ENCODE measurements at places on chromosomes 5 and 9.

DNA sequence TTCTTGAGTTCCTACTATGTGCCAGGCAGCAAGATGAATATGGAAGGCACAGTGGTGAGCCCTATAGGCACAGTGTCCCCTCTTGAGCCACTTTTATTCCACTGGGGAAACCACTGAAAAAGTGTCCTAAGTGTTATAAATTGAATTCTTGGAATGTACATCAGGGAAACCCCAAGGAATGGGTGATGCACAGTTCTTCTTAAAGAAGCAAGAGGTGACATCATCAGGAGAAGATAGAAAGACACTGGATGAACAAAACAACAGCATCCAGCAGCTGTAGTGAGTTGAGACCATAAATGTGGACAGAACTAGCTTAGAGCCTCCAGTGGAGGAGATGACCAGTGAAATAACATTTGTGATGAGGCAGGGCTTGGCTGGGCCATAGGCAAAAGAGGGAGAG, 199.2 kb upstream of the ANKRD55 start:
- DNase-seq, result no peak

DNA sequence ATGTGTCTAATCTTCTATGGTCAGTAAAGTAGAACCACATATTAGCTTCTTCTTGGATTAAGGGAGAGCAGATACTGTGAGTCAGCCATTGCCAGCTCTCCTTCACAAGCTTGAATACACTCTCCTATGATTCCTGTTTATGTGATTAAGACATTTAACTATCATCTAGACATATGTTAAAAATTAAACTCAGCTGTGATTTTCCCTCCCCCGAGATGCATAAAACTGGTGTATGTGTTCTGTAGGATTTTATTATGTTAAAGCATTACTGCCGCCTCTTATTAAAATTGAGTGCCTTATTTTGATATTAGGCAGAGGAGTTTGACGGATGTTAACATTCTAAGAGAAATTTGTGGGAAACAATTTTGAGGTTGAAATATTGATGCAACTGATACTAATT, 114.6 kb downstream of the ACTBL2 start:
- no peak for DNase-seq

- DNase-seq, result no peak
Observed at GRCh38 chr5:10227379-10227778, 22.3 kb downstream of the ATPSCKMT start.

GRCh38 chr9:17063535-17064135, 71.2 kb upstream of the CNTLN start:
- peak; percentile 69 for DNase-seq

DNA sequence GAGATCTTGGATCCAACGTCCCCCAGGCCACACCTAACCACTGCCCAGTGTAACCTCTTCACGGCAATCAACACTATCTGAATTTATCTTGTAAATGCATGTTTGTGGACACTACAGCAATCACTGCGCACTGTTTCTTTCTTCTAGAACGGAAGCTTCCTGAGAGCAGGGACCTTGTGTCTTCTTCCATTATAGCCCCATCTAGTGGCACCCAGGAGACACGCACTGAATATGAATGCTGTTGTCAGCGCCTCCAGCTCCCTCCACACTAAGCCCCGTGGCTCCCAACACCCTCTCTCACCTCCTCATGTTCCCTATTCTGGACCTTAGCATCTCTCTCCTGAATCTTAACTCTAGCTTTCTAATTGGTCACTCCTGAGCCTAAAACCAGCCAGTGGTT, 72.7 kb downstream of the SMIM23 start:
- DNase-seq, result no peak

- DNase-seq, result no peak
Observed at GRCh38 chr5:60263346-60263745, 369.8 kb upstream of the PDE4D start.

DNA sequence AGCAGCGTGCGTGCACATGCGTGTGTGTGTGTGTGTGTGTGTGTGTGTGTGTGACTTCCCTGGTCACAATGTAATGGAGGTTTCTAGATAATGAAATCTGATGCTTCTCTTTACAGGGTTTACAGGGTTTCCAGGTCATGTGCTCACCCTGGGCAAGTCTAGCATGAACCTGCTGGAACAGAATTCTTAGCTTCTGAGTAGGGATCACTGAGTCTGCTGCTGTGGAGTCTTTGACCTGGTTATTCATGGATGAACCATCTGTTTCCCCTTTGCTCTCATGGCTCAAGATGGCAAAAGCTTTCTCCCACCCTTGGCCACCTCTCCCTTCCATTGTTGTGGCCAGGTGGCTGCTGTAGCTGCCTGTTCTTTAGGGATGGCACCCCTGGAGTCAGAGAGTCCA, 111.6 kb upstream of the SHB start:
- DNase-seq, result no peak

DNA sequence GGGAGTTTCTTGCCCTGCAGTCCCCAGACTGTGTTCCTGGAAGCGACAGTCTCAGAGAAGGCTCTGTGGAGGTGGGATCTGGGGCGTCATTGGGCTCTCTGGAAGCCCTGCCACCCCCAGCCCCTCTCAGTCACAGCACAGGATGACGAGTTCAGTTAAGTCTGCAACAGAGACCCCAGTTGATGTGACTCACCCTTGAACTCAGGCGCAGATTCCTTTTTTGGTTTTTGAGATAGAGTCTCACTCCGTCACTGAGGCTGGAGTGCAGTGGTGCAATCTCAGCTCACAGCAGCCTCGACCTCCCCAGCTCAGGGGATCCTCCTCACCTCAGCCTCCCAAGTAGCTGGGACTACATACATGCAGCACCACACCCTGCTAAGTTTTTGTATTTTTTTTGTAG, 8.3 kb downstream of the HRH2 start:
- DNase-seq, result no peak

DNA sequence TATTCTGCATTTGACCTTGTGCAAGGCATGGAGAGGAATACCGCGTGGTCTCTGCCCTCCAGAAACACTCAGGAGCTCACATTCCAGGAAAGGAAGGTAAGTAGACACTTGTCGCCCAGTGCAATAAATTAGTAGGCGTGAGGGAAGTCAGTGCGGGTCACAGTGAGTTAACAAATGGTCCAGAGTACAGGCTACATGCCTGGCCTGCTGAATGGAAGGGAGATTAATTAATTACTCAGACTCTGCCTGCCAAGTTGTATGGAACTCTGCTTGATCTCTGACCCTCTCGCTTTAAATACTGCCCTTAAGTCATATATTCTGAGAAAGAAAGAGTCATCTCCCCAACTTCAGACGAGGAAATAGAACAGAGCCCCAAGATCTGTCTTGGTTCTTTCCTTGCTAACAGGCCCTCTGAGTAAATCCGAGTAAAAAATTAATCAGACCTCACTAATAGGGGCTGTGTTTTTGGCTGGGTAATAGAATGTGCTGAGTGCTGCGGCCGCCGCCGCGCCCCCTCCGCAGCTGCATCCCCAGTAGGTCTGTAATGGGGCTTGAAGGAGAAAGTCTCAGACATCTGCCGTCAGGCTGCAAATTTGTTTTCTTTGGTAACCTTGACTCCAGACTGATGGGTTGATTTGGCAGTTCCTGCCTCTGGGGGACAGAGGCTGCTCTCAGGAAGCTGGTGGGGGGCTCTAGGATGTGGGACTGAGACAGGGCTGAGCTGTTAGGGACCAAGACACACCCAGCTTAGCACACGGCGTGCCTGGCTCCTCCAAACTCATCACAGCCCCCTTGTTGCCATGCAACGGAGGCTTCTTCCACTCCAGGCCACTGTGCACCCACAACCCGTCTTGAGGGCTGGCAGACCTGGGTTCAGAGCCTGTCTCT, 144.4 kb downstream of the NSG2 start:
- no peak for DNase-seq

DNA sequence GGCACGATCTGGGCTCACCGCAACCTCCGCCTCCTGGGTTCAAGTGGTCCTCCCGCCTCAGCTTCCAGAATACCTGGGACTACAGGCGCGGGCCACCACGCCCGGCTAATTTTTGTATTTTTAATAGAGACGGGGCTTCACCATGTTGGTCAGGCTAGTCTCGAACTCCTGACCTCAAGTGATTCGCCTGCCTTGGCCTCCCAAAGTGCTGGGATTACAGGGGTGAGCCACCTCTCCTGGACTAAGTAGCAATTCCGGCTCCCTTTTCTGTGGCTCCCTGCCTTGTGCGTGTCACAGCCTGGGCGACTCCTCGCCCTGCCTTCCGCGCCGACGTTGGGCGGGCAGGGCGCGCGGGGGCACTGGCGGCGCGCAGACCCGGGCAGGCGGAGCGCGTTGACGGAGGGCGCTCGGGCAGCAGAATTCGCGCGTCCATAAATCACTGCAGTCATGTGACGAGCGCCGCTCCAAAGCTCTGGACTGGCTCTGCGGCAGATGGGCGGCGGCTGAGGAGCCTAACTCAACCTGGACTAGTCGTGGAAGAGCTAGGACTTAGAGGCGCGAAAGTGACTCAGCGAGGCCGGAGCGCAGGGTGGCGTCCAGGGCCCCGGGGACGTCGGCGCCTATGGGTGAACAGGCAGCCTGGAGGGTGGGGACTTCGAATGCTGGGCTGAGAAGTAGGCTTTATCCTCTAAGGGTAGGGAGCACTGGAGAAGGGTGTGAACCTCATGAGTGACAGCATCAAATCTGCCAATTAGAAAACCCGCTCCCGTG, 1.4 kb upstream of the CIZ1 start:
- peak; percentile 19 for DNase-seq

- peak; percentile 78 for DNase-seq
Observed at GRCh38 chr9:129006328-129007034, 21.6 kb downstream of the SH3GLB2 start.

DNA sequence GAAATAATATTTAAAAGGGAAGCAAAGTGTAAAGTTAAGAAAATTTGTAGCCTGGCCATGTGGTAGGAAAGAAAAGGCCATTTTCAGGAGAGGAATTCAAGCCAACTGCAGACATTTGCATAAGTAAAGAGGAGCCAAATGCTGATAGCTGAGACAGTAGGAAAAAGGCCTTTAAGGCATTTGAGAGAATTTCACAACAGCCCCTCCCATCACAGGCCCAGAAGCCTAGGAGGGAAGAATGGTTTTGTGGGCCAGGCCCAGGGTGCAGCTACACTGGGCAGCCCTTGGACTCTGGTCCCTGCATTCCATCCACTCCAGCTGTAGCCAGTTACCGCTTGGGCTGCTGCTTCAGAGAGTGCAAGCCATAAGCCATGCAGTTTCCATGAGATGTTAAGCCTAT, 1556.8 kb downstream of the EFNA5 start:
- no peak for DNase-seq

DNA sequence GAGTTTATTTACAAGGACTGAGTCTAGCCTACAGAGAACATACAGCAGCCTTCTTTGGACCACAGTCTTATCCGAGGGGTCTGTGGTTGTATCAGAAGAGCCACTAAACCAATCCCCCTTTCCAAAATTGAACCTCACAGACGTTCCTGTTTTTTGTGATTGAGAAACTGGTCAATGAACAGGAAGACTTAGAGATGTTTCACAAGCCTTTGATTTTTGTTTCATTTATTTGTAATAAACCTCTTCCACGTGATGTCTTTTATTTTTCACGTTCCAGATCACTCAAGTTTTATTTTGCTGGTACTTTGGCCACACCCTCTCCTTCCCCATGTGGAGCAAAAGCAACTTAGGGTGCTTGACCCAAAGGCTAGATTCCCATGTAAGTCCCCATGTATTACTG, 16.1 kb downstream of the CCT5 start:
- no peak for DNase-seq

GRCh38 chr5:78260771-78261170, 33.7 kb downstream of the AP3B1 start:
- DNase-seq, result no peak

DNA sequence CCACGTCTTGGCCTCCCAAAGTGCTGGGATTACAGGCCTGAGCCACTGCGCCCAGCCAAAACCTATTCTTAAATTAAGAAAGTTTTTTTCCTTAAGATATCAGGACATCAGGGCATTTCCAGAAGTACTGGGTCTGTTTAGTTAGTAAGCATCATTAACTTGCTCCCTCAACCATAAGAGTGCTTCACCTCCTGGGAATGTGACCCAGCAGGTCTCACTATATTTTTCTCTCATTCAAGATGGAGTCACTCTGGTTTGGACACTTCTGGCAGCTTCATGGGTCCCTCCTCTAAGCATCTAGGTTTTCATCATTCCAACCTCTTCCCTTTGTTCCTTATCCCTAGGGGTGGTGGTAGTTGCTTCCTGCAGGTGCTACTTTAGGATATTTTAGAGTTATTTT, 10.3 kb upstream of the BRD3OS start:
- DNase-seq, result no peak

GRCh38 chr5:122180863-122181548, 51.7 kb downstream of the ZNF474 start:
- no peak for DNase-seq

- no peak for DNase-seq
Observed at GRCh38 chr5:136033848-136034247, 5.1 kb downstream of the TGFBI start.

DNA sequence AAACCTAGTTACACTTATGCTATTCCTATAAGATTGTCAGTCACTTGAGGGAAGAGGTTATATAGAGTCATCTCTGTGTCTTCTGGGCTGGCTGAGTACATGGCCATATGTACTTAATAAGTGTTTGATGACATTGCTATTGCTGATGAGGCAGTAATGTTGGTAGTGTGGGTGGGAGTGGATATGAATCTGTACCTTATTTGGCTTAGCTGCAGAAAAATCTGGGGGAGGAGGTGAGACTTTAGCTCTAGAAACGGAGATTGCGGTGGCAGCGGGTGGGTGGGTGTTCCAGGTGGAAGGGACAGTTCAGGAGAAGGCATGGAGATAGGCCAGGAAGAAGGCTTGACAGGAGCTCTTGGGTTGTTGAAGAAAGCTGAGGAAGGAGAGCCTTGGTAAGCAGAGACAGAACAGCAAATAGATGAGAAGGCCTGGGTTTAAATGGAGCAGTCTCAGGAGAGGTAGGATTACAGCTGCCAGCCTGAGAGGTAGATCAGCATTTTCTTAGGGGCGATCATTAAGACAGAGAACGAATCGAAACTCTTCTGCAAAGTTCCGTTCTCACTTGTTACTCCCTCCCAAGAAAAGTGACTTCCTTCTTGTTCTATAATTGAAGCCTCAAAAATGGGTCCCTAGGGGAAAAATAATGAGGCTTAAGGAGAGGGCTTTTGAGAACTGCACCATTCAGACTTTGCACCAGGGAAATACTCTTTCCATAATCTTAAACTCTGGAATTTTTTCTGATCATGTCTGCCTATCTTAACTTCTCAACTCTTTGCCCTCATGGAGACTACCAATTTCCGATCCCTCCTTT, 160.5 kb downstream of the UNC13B start:
- no peak for DNase-seq

- no peak for DNase-seq
Observed at GRCh38 chr5:107456281-107456715, 214.4 kb downstream of the EFNA5 start.

DNA sequence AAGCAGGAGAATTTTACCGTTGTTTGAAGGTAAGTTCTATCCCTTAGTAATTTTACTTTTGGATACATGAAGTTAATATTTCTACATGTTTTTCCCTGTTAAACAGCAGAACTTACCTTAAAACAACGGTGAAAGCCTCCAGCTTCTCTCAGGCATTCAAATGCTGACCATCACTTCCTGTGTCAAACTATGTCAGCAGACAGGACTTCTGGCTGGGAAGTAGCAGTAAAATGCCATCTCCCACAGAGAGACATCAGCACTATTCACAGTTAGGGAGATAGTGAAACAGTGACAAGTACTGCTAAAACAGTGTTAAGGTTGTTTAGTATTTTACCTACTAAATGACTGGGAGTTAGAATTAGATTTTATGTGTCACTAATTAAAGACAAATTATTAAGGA, 34.2 kb upstream of the GOLGA1 start:
- no peak for DNase-seq
